ENCODE measurements at places on chromosomes 7 and 10. TPM values are rescaled to one million over a fixed set of nuclear protein-coding genes. Genes with fewer than 3 reads are reported as not detected.

GRCh38 chr7:15709978-15710377 lies 23.5 kb upstream of the MEOX2 start:
- peak; percentile 17 for DNase-seq

HPSE2 gene
- total RNA-seq: not detected

TFPI2 gene
- total RNA-seq: 53.1 TPM

GRCh38 chr7:116142850-116143249 lies 67.5 kb upstream of the TES start:
- no peak for DNase-seq

IFIT5 gene
- 8.9 TPM for total RNA-seq

DNA sequence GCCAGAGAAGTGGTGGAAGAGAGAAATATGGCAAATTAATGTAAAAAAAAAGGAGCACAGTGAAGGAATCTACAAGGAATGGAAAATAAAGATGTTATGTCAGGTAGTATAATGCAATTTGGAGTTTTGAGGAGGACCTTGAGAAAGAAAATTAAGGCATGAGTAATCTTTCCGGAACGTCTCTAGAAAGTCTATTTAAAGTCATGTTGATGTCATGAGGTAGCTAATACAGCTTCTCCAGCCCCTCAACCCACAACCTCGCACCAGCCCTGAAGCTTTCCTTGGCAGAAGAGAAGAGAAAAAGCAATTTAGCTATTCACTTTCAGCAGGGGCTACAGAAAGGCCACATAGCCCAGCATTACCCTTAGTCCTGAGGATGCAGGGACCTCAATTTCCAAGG lies 22.5 kb downstream of the TRDMT1 start:
- no peak for DNase-seq

FFAR4 gene
- 1.5 TPM for total RNA-seq

GRCh38 chr7:128904381-128905197 lies 5.9 kb downstream of the KCP start:
- peak; percentile 68 for DNase-seq

All from PC-3 (cell line).